ENCODE measurements at places on chromosomes 2 and 18. TPM values are rescaled to one million over a fixed set of nuclear protein-coding genes. Genes with fewer than 3 reads are reported as not detected.

The GAREM1 gene
- 7.5 TPM for total RNA-seq

The SAG gene
- total RNA-seq, result not detected

The SIX2 gene
- total RNA-seq, result not detected

The ARHGEF33 gene
- total RNA-seq, result 0.33 TPM

The GALNT13 gene
- total RNA-seq, result not detected

The HEATR5B gene
- 24.3 TPM for total RNA-seq

- no peak for DNase-seq
- H3K4me1 ChIP-seq, result peaks cover 3% of the 10 kb centered on the region
- no peaks in the 10 kb centered on the region for H3K27me3 ChIP-seq
- peak overlapping the region; percentile 90 for H3K27ac ChIP-seq
- peak overlapping the region; percentile 95 for H3K4me3 ChIP-seq
- no peaks in the 10 kb centered on the region for H3K36me3 ChIP-seq
These were observed 1.3 kb upstream of the KCMF1 start for GRCh38 chr2:84969511-84970209.

DNA sequence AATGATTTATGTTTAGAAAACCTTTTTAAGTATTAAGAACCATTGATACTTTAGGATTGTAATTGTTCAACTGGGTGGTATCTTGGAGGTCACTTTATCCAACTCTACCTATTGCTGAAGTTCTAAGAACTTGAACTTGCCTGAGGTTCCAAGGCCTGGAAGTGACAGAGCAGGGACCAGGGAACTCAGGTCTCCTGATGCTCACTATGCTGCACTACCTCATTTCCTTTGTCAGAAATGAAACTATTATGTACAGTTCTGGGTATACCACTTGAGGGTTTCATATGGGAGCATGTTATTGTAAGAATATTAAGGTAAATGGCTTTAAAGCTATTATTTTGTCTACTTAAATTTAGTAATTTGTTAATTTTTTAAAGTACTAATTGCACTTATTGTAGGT, 3.0 kb downstream of the MBD5 start:
- H3K27ac ChIP-seq, result no peak overlapping the region
- no peak for DNase-seq
- H3K4me3 ChIP-seq, result no peak overlapping the region
- no peaks in the 10 kb centered on the region for H3K27me3 ChIP-seq
- no peaks in the 10 kb centered on the region for H3K36me3 ChIP-seq

DNA sequence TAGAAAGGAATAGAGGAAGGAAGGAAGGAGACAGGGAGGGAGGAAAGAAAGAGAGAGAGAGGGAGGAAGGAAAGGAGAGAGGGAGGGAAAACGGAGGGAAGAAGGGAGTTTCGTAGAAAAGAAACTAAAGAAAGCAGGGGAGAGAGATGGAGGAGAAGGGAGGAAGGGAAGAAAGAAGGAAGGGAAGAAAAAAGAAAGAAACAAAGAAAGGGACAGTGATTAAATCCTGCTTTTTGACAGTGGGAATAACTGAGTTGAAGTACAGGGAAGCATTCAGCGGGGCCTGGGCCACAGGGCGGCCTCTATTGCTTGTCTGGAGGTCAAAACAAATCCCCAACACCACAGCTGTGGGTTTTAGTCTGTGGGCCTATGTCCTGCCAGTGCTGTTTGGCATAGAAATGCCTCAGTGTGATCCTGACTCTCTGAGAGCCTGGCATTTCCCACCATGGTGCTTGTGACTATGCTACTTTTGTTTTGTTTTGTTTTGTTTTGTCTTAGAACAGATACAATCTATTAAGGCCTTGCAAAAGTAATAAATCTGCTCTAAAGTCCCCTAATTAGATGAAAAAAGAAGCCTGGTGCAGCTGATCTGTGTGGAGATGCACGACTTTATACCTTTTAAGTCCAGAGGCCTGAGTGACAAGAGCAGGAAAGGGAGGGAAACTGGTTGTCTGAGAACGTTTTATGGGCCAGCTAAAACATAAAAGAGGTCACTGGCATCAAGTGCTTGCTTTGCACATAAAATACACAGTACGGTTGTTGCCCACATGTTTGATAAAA, 40.0 kb downstream of the IL1RL2 start:
- no peaks in the 10 kb centered on the region for H3K27me3 ChIP-seq
- H3K27ac ChIP-seq, result peak overlapping the region; percentile 85
- no peaks in the 10 kb centered on the region for H3K36me3 ChIP-seq
- no peak for DNase-seq
- peaks cover 3% of the 10 kb centered on the region for H3K4me1 ChIP-seq
- no peak overlapping the region for H3K4me3 ChIP-seq

GRCh38 chr2:61368687-61369665, 101.9 kb downstream of the USP34 start:
- peaks cover 3% of the 10 kb centered on the region for H3K36me3 ChIP-seq
- H3K27me3 ChIP-seq, result no peaks in the 10 kb centered on the region
- no peak overlapping the region for H3K27ac ChIP-seq
- no peak overlapping the region for H3K4me3 ChIP-seq

GRCh38 chr2:158931572-158931971, 36.9 kb upstream of the TANC1 start:
- no peaks in the 10 kb centered on the region for H3K36me3 ChIP-seq
- H3K4me3 ChIP-seq, result no peak overlapping the region
- H3K4me1 ChIP-seq, result no peaks in the 10 kb centered on the region
- H3K27ac ChIP-seq, result no peak overlapping the region
- DNase-seq, result no peak
- H3K27me3 ChIP-seq, result no peaks in the 10 kb centered on the region

DNA sequence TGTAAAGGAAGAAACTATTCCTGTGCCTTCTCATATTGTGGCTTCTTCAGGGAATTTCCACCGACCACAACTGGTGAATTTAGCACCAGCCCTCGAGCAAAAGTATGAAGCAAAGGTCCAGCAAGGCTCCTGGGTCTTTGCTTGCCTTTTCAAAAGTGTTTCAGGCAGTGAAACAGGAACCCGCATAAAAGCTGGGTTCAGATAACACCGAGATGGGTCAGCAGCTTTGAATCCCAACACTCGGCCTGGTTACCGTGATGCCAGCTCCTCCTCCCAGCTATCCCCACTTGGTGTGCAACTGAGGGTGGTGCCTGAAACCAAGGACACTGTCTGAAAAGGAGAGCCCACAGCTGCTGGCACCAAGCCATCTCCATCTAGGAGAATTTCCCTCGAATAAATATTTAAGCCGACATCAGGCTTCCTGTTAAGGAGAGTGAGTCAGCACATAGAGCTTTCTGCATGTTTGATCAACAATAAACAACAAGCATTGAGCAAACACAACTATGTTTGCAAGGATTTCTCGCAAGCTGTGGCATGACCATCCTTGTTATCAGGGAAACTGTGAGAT, 69.5 kb downstream of the ANTXR1 start:
- H3K36me3 ChIP-seq, result no peaks in the 10 kb centered on the region
- H3K4me1 ChIP-seq, result no peaks in the 10 kb centered on the region
- DNase-seq, result no peak
- H3K27me3 ChIP-seq, result no peaks in the 10 kb centered on the region

- no peak overlapping the region for H3K27ac ChIP-seq
- H3K36me3 ChIP-seq, result no peaks in the 10 kb centered on the region
- no peaks in the 10 kb centered on the region for H3K27me3 ChIP-seq
- H3K4me3 ChIP-seq, result no peak overlapping the region
These were observed 553.0 kb downstream of the DCDC2C start for GRCh38 chr2:4256351-4256750.

DNA sequence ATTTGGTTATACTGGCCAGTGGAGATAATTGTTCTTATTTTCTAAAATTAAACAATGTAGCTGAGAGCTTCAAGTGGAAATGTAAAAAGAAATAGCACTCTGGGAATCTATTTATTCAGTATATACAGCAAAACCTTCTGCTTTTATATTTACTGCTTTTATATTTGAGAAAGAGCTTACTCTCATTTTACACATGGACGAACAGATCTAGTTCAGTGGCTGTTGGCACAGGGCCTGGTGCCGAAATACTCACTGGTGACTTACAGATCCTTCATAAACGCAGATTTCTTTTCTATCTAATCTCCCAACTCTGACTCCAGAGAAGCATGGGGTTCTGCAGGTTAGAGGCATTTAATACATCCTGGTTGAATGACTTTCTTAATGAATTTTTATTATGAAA, 266.2 kb downstream of the ASXL3 start:
- H3K27ac ChIP-seq, result no peak overlapping the region
- H3K36me3 ChIP-seq, result no peaks in the 10 kb centered on the region
- peaks cover 1% of the 10 kb centered on the region for H3K4me1 ChIP-seq
- DNase-seq, result no peak
- H3K4me3 ChIP-seq, result no peak overlapping the region

DNA sequence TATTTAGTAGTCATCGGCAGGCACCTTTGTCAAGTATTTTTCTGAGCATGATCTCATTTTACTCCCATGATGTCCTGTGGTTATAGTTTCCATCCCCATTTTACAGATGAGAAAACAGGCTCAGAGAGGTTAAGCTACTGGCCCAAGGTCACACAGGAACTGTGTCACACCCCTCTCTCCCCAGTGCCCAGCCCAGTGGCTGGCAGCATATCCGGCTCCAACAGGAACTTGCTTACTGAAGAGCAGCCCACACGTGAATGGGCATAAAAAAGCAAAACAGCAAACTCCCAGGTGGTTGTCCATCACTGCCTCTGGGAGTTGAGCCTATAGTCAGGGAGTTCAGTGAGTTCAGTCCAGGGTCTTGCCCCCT, 8.3 kb upstream of the KLF11 start:
- H3K27ac ChIP-seq, result no peak overlapping the region
- no peaks in the 10 kb centered on the region for H3K27me3 ChIP-seq
- no peak overlapping the region for H3K4me3 ChIP-seq
- no peak for DNase-seq

- H3K36me3 ChIP-seq, result no peaks in the 10 kb centered on the region
- H3K27ac ChIP-seq, result no peak overlapping the region
- H3K27me3 ChIP-seq, result no peaks in the 10 kb centered on the region
- H3K4me3 ChIP-seq, result no peak overlapping the region
- peaks cover 3% of the 10 kb centered on the region for H3K4me1 ChIP-seq
These were observed 184.1 kb upstream of the FN1 start for GRCh38 chr2:215619989-215620388.

- H3K27ac ChIP-seq, result peak overlapping the region; percentile 71
- no peaks in the 10 kb centered on the region for H3K36me3 ChIP-seq
- peaks cover 27% of the 10 kb centered on the region for H3K4me1 ChIP-seq
- H3K27me3 ChIP-seq, result no peaks in the 10 kb centered on the region
- no peak for DNase-seq
These were observed 6.4 kb upstream of the KCMF1 start for GRCh38 chr2:84964406-84965191.

DNA sequence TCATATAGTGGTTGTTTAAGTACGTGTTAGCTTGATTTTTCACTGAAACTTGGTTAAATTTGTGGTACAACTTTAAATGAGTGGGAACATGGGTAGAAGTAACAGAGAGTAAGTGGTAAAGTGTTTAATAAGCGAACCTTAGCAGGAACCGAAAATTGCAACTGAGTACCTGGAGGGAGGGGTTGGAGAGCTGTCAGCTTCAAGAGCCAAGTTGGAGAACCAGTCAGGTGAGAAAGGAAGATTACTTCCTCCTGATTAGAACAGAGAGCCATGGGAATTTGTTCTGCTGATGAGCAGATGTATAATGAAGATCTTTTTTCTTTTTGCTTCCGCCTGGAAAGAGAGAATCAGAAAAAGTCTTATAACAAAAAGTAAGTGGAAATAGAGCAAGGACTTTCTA, 158.4 kb upstream of the CDH7 start:
- DNase-seq, result no peak
- no peak overlapping the region for H3K4me3 ChIP-seq
- no peaks in the 10 kb centered on the region for H3K36me3 ChIP-seq
